IPS DF 19.7 (cell line): ENCODE measurements at places on chromosomes 6 and 20.

DNA sequence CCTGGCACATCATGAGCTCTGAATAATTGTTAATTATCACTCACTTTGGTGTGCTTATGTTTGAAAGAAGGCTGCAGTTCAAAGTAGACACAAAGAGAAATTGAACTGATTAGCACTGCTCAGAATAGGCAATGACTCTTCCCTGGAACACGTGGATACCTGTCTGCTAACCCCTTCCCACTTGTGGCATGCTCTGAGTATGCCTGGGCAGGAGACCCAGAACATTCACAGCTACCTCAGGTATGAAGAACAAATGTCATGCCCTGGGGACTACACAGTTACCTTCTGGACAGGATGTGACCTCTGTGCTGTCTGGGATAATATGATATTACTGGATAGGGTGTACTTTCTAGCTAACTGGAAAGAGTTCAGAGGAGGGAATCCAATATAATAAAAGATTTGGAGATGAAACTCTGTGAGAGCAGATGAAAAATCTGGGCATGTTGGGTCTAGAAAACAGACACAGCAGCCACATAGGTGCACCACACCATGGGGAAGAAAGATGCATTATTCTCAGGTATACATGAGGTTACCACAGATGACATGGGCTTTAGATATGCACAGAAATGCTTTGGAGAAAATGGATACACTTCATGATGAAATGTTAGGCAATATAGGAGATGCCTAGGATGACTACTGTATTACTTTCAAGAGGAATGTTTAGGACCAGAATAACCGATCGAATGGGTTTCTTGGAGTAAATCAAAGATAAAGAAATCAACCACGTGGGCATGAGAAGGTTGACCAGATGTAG lies 324.2 kb upstream of the PREP start:
- DNase-seq, result no peak

DNA sequence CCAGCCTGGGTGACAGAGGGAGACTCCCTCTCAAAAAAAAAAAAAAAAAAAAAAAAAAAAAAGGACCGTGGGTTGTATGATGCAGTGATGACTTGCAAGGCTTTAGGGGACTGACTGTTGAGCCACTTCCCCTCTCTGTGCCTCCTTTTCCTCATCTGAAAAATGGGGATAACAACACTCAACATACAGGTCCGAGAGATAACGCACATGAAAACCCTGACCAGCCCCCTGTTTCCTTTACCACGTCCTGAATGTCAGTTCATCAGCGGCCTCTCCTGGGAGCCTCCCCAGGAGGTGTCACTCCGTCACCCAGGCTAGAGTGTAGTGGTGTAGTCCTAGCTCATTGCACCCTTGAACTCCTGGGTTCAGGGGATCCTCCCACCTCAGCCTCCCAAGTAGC lies 3.9 kb downstream of the SLA2 start:
- DNase-seq, result no peak

- no peak for DNase-seq
Observed at GRCh38 chr6:136582711-136583471, 32.7 kb upstream of the MAP7 start.

- no peak for DNase-seq
Observed at GRCh38 chr6:14454473-14454775, 336.9 kb downstream of the CD83 start.

GRCh38 chr20:41889844-41890224 lies 271.7 kb upstream of the CHD6 start:
- DNase-seq, result no peak

GRCh38 chr20:3798373-3798768 lies 2.3 kb downstream of the CDC25B start:
- DNase-seq, result no peak

- DNase-seq, result no peak
Observed at GRCh38 chr20:42098418-42098817, 480.2 kb upstream of the CHD6 start.

- peak; percentile 45 for DNase-seq
Observed at GRCh38 chr6:63598049-63599036, 26.1 kb downstream of the LOC128125822 start.

GRCh38 chr6:32189742-32190053 lies 304 bp downstream of the PBX2 start:
- no peak for DNase-seq

- no peak for DNase-seq
Observed at GRCh38 chr6:149059557-149059956, 258.0 kb upstream of the TAB2 start.
